Stimulated activated CD8-positive, alpha-beta memory T cell treated with anti-CD3 and anti-CD28 coated beads, Interleukin-15, amount 100 ng/mL, for 48 hours (primary cell): ENCODE measurements at places on chromosomes 3 and 15.

GRCh38 chr15:47027322-47027946, 689.9 kb upstream of the SEMA6D start:
- no peak for DNase-seq

GRCh38 chr3:10505050-10505790, at the start of gene ATP2B2:
Gene ATP2B2, minus strand, starts transcription at chr3:10505586. Its CDS starts 56,043 bp downstream, at chr3:10449543.
- no peak for DNase-seq

- no peak for DNase-seq
Observed at GRCh38 chr15:33735637-33736247, 232.6 kb upstream of the CHRM5 start.

DNA sequence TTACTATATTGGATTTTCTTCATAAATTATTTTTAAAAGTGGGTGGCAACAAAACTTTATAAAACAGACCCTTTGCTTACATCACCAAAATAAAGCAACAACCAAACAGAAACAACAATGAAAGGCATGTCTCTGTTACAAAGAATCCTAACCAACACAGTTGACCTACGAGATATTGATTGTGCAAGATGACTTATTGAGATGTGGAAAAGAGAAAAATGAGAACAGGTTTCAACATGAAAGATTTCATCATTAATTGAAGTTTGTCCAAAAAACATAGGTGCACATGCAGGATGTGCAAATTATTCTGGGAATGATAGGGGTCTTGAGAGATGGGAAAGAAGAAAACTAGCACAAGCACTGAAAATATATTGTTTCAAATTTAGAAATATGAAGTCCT, 9.0 kb downstream of the GMNC start:
- DNase-seq: no peak
